ENCODE measurements at places on chromosomes 12 and 14.

DNA sequence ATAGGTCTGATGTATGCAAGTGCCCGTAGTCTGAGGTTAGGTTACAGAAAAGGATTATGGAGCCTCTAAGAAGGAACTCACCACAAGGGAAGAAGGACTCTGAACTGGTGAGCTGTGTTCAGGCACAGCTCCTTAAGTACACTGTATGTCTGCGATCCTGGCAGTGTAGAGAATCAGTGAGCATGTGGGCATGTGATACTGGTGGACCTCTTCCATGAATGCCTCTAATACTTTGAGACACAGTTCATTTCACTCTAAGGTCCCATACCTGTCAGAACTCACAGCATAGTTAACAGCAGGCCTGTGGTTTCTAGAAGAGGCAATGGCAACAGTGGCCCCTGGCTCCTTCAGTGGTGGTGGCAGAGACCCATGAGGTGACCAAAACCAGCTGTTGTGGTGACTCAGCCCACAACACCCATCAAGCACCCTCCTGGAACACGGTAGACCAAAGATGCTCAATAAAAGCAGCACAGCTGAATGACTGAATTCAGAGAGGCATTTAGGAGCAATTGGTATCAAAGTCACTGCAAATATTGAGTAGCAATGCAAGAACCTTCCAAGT lies 6.9 kb upstream of the OR6J1 start:
- DNase-seq = no peak

GRCh38 chr12:6950811-6951540 lies at the start of gene PTPN6:
TSS of gene PTPN6 (plus strand) at chr12:6951356. CDS start at chr12:6951513, 157 bp downstream.
- no peak for DNase-seq

GRCh38 chr12:20119596-20120402 lies 248.5 kb upstream of the PDE3A start:
- DNase-seq = no peak

DNA sequence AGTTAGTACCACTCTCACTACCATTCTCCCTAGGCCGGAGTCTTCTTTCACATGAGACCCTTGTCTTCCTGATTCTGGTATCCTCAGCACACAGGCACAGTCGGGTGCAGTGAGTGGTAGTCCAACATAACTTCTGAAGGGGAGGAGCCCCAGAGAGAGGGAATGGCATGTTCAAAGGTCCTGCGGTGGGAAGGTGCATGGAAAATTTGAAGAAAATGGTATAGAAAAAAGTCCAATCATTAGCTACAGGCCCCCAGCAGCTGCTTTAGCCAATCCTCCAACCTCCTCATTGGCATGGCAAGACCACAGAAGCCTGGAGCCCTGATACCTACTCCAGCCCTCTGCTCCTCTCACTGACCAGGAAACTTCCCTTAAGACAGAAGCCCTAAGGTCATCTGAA lies 96.6 kb downstream of the ZFP36L1 start:
- no peak for DNase-seq

- no peak for DNase-seq
Measured at GRCh38 chr12:20183563-20183962, 184.8 kb upstream of the PDE3A start.

- no peak for DNase-seq
Measured at GRCh38 chr14:37997017-37997416, 210.7 kb upstream of the SSTR1 start.

DNA sequence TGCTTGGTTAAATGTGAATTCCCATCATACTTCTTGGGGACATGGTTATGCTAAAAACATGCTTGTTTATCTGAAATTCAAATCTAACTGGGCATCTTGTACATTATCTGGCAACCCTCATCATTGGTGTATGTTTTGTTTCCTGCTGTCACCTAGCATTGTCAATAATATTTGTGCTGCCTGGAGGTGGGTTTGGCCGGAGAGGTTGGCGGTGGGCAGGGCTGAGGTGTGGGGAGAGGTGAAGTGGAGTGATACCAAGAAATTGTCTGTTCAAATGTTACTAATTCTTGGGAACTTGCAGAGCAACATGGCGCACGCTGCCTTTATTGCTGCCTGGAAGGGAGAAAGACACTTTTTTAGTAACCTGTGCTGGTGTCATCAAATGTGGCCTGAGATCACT lies 280.5 kb downstream of the VRK1 start:
- no peak for DNase-seq
